ENCODE measurements at places on chromosomes 7 and 10.

DNA sequence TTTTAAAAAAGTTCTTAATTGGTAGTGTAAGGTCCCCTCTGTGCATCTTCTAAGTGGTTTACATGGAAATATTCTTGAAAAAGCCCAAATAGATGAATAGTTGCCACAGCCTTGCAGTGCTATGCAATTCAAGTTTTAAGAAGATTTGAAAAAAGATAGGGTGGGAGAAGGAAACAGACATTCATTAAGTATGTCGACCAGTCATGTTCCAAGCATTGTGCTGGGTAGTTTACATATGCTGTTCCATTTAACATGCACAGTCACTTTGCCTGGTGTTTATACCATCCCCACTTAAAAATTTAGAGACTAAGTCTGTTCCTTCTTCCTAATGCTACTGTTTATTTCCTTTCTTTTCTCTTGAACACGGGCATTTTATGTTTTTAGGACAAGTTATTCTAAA is 28.1 kb upstream of the NAMPT start:
- no peak for DNase-seq

DNA sequence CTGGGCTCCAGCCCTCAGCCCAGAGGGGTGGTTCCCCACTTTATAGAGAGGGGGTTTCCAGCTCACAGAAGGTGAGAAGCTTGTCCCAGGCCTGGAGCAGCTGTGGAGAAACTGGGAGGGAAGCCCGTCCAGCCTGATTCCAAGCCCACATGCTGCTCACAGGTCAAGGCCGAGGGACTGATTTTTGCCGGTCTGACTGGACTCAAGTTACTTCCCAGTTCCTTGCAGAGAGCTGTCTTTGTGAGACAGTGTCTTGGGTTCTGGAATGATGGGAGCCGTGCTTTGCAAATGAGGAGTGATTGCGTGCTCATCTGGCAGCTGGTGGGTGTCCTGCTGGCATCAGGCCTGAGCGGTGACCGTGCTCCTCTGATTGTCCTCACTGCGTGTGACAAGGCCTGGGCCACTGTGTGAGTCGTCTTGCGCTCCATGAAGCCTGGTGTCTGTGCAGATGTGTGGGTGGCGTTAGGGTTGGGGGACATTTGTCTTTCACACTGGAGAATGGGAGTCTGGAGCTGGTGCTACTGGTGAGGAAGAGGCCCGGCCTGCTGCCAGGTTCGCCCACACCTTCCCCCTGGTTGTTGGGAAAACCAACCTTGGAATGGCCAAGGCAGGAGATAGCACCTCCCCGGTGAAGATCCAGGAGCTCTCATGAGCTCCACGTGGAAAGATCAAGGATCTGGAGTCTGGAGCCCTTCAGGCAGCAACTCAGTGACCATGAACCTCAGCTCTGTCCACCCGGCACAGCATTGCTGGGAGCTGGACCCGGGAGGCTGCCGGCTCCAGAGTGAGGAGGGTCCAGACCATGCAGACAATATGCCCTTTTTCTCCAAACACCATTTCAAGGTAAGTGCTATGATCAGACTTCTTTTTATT is 129.6 kb downstream of the SMURF1 start:
- no peak for DNase-seq

GRCh38 chr10:112390125-112390703 is 16.3 kb downstream of the ACSL5 start:
- DNase-seq, result no peak

- DNase-seq, result peak; percentile 89
Observed at GRCh38 chr10:97072851-97073665, 112.7 kb downstream of the SLIT1 start.

DNA sequence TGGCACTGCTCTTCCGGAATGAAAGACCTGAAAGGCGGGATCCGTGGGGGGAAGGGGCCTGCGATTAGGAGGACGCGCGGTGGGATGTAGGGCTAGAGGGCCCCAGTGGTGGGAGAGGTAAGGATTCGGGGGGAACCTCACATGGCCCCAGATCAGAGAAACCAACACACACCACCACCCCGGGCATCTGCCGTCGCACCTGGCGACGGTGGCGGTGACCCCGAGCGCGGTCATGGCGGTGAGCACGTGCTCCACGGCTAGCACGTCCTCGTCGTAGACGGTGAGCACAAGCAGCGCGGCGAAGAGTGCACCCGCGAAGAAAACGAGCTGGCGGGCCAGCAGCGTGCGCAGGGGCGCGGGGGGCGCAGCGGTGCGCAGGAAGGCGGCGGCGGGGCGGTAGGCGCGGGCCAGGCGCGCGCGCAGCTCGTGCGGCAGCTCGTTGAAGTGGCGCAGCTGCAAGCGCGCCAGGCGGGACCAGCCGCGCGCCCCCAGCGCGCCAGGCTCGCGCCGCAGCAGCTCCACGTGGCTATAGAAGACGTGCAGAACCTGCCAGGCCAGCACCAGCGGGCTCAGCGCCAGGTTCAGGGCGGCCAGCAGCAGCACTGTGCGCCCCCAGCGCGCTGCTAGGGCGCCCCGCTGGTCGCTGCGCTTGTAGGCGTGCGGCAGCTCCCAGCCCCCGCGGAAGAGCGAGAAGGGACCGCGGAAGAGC is 5.7 kb downstream of the ATG9B start:
- DNase-seq, result peak; percentile 61

- DNase-seq, result no peak
Observed at GRCh38 chr7:44104860-44105771, 971 bp downstream of the AEBP1 start.

DNA sequence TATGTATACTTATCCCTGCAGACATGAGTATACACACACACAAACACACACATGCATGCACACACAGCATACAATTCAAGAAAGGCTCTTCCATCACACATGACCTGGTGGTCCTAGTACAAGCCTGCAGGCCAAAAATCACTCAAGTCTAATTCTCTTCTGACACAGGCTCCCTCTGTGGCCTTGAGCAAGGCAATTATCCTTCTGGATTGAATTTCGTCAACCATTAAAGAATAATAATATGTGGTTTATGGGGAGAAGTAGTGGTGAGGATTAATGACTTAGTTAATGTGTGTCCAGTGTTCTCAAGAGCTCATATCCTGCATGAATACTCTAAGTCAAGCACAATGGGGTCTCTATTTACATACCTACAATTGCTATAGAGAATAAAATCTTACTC is 161.8 kb upstream of the KIAA1217 start:
- DNase-seq, result no peak

DNA sequence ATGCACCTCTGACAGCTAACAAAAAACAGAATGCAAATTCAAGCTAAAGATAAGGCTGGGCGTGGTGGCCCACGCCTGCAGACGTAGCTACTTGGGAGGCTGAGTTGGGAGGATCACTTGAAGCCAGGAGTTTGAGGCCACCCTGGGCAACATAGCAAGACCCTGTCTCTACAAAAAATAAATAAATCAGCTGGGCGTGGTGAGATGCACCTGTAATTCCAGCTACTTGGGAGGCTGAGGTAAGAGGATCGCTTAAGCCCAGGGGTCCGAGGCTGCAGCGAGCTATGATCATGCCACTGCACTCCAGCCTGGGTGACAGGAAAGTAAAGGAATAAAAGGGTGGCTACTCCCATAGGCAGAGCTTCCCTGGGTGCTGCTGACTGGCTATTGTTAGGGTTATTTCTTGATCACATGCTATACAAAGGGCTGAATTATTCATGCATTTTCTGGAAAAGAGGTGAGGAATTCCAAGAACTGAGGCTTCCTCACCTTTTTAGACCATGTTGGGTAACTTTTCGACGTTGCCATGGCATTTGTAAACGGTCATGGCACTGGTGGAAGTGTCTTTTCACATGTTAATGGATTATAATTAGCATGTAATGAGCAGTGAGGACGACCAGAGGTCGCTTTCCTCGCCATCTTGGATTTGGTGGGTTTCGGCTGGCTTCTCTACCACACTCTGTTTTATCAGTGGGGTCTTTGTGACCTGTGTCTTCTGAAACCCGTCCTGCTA is 6.9 kb upstream of the PSMG3 start:
- DNase-seq, result no peak

GRCh38 chr10:48762064-48763042 is 77.7 kb downstream of the WDFY4 start:
- DNase-seq, result no peak

DNA sequence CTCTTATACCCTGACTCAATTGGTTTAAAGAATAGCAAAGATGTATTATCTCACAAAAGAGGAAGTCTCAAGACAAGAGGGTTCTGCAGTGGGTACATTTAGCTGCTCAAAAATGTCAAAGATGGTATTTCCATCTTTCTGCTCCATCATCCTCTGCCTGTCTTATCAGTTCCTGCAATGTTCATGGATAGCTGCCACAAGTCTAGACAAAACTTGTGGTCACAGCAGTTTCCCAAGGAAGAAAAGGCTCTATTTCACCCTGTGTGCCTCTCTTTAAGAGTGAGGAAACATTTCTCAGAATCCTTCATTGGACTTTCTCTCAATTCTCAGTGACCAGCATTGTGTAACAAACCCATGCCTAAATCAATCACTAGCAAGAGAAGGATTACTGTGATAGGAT is 634.2 kb upstream of the AUTS2 start:
- DNase-seq, result no peak

DNA sequence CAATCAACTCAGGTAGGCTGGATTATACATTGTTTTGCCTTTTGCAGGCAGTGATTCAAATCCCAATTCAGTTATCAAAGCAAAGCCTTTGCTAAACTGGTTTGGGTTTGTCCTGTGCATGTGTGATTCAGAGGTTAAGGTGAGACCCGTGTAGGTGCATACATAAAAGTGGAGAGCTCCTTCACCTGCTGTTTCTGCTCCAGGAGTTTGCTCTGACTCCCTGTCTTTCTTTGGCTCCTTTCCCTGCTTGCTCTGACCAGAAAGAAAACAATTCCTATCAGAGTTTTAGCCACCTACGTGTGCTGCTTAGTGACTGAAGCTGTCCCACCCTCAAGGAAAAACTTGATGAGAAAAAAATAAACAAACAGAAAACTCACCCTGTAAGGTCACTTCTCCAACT is 101.1 kb downstream of the TPST1 start:
- no peak for DNase-seq

- DNase-seq, result no peak
Observed at GRCh38 chr7:28787106-28787505, 171.0 kb downstream of the TRIL start.

DNA sequence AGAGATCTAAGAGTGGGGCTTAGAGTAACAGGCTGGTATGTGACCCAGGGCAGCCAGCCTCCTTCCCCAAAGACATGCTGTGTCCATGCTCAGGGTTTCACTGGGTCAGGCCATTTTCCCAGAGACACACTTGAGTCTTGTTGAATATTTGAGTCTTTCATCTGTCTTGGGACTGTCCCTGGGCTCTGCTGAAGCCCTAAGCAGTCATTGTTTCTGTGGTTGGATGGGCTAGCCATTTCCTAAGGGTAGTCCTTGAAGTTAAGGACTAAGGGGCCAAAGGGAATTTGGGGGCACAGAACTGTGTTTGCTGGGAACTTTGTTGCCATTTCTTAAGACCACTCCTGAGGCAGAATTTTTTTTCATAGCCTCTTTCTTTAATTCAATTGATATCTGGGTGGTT is 98.4 kb upstream of the SAMD8 start:
- DNase-seq, result no peak

GRCh38 chr10:32349968-32350738 is 3.2 kb upstream of the EPC1 start:
- no peak for DNase-seq

DNA sequence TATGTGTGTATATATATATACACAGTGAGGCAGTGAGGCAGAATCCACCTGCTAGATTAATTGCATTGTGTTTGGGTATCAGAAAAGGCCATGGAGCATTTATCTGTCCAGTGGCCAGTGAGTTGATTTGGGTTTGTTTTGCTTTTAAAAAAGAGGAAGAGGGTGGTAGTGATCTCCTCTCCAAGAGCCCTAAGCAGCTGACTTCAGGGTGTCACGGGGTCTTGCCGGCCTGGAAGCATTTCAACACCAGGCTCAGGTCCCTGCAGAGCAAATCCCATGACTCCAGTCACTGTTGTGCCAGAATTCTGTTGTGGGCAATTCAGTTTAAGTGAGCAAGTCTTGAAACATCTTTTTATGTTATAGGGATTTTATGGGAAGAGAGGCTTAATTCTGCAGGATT is 30.6 kb upstream of the GPNMB start:
- no peak for DNase-seq

GRCh38 chr7:36192053-36192824 is 39.2 kb downstream of the EEPD1 start:
- no peak for DNase-seq

GRCh38 chr10:24552346-24553016 is 171.2 kb downstream of the ARHGAP21 start:
- DNase-seq, result no peak

- no peak for DNase-seq
Observed at GRCh38 chr7:114722562-114722961, 199.3 kb upstream of the MDFIC start.

DNA sequence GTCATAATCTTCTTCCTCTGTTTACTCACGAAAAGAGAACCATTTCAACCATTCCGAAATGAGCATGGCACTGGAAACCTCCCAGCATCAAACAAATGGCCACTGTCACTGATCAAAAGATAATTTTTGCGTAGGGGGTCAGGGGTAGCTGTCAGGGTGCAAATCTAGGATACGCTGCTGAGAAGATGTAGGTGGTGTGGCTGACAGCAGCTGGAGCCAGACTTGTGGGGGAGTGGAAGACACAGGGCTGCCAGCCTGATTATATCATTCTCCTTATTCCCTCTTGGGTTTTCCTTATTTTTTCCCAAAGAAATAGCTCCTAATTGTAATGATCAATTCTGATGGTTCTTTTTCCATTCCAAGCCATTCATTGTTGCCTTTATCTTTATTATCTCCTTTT is 266.1 kb downstream of the SORCS1 start:
- DNase-seq, result no peak

DNA sequence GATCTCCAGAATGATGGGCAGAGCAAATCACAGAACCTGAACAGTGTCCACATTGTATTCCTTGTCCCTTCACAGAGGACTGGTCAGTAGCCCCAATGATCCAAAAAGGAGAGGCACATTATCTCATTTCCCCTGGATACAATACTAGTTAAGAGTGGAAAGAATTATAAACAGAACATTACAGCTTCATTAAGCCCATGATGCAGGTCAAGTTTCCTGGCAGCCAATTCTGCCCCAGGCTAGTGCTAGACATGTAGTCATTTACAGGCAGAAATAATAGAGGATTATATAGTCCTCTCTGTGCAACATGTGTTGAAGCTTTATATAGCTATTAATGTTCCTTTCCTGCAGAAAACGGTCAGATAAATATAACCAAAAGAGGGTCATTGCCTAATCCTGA is 124.3 kb upstream of the WNT16 start:
- peak; percentile 36 for DNase-seq

GRCh38 chr7:112023282-112023681 is 182.9 kb downstream of the DOCK4 start:
- no peak for DNase-seq

DNA sequence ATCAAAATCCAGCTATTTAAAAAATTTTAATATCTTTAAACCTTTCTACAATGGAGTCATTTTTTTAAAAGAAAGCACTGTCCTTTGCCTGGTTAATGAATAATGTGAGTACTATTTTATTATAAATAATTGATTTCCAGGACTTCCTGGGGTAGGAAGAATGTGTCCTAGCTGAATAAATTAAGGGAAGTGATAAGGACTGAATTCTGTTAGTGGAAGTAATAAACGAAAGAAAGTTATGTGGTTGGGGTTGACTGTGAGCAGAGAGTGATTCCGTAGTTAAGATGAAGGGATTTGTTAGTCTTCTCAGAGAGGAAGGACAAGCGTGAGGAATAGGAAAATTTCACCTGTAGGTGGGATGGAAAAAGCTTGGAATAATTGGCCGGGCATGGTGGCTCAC is 59.1 kb downstream of the AHCYL2 start:
- DNase-seq, result no peak
